ENCODE measurements at places on chromosomes 3 and 15. TPM values are rescaled to one million over a fixed set of nuclear protein-coding genes. Genes with fewer than 3 reads are reported as not detected.
A peak's percentile ranks its signal among the peaks of the same experiment; 100 is the strongest.

- DNase-seq, result no peak
Observed at GRCh38 chr15:101795455-101795854, 7.9 kb upstream of the OR4F6 start.

DNA sequence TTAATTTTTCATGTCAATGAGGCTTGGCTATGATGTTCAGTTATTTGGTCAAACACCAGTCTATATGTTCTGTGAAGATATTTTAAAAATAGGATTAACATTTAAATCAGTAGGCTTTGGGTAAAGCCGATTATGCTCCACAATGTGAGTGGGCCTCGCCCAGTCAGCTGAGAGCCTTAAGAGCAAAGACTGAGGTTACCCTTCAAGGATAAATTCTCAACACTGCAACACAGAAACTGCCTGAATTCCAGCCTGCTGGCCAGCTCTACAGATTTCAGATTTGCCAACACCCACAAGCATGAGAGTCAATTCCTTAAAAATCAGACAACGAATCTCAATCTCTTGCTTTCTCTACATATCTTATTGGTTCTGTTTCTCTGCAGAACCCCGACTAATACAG is 188.3 kb downstream of the PLCH1 start:
- no peak for DNase-seq

DNA sequence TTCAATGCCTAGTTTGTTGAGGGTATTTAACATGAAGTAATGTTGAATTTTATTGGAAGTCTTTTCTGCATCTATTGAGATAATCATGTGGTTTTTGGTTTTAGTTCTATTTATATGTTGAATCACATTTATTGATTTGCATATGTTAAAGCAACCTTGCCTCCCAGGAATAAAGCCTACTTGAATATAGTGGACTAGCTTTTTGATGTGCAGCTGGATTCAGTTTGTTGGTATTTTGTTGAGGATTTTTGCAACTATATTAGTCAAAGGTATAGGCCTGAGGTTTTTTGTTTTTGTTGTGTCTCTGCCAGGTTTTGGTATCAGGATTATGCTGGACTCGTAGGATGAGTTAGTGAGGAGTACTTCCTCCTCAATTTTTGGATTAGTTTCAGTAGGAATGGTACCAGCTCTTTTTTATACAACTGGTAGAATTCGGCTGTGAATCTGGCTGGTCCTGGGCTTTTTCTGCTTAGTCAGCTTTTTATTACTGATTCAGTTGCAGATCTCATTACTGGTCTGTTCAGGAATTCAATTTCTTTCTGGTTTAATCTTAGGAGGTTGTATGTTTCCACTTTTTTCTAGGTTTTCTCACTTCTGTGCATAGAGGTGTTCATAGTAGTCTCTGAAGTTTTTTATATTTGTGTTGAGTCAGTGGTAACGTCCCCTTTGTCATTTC is 209.8 kb upstream of the RBMS3 start:
- no peak for DNase-seq

- no peak for DNase-seq
Observed at GRCh38 chr3:14282706-14283075, 104.1 kb downstream of the LSM3 start.

- no peak for DNase-seq
Observed at GRCh38 chr3:61646851-61647525, 85.6 kb downstream of the PTPRG start.

GRCh38 chr3:129611812-129612533 is 5.5 kb upstream of the PLXND1 start:
- DNase-seq, result peak; percentile 66

- no peak for DNase-seq
Observed at GRCh38 chr15:51401051-51401780, 59.8 kb downstream of the GLDN start.

- DNase-seq, result no peak
Observed at GRCh38 chr3:48364840-48365239, 7.2 kb upstream of the FBXW12 start.

Gene GATA2
- total RNA-seq, result 8.3 TPM

All from Right ventricle myocardium superior (tissue), 1 donor.